Umbilical cord (tissue), 2 donors: ENCODE measurements at places on chromosomes 12 and 14. TPM values are rescaled to one million over a fixed set of nuclear protein-coding genes. Genes with fewer than 3 reads are reported as not detected.

KRT71 gene
- total RNA-seq = not detected

DNA sequence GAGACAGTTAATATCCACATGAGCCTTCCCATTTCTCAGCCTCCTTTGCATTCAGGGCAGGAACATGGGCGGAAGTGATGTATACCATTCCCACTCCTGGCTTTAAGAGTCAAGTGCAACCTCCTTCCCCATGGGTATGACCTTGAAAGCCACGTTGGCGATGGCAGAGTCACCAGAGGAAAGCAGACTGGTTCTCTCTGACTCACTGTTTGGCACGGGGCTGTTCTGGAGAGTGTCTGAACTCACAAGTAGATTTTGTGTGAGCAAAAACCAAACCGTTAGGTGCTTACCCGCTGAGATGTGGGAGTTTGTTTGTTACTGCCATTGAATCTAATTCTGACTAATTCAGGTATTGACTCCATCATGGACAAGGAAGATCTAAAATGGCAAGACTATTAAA lies 36.7 kb upstream of the PZP start:
- no peak for DNase-seq

KCNMB4 gene
- 7.9 TPM for total RNA-seq

RHOJ gene
- total RNA-seq = 4.8 TPM

KCNC2 gene
- total RNA-seq = 4.1 TPM

DNA sequence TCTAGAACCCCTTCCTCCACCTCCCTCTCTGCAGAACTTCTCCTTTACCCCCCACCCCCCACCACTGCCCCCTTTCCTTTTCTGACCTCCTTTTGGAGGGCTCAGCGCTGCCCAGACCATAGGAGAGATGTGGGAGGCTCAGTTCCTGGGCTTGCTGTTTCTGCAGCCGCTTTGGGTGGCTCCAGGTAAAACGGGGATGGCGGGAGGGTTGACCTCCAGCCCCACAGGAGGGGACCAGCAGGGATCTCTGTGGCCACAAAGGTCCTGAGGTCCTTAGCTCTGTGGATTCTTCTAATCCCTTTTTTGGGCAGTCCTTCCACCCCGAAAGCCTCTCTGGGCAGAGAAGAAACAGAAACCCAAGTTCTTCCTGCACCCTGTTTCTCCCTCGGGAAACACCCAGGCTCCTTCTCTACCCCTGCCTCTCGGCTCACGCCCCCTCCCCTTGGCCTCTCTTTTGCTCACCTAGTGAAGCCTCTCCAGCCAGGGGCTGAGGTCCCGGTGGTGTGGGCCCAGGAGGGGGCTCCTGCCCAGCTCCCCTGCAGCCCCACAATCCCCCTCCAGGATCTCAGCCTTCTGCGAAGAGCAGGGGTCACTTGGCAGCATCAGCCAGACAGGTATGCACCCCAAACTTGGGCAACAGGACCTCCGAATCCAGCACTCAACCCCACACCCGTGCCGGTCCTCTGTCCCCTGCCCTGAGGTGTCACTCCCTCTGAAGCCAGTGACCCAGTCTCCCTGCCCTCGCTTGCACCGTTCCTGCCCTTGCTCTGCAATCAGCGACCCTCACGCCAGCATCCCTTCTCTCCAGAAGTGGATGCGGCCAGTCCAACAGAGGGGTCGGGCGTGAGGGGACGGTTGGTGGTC lies 638 bp downstream of the LAG3 start:
- no peak for DNase-seq

FOXM1 gene
- total RNA-seq = 7.5 TPM

C12orf42 gene
- 0.48 TPM for total RNA-seq

GRCh38 chr14:106792543-106792942 lies 1266.2 kb downstream of the TMEM121 start:
- no peak for DNase-seq

DNA sequence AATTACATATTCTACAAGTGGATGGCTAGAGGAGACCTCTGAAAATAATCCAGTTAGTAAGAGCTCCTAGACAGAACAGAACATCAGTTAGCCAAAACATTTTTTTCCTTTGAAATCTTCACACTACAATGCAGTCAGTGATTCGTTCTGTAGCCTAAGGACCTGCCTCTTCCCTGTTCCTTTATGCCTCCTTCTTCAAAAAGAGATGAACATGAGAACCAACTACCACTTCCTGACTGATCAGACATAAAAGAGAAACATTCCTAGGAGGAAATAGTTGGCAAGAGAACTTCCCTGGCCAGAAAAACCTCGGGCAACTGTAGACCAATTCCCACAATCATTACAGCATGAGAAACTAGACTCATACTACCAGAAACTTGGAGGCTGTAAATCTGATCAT lies 29.4 kb downstream of the ITPR2 start:
- DNase-seq = no peak

EMP1 gene
- 81.6 TPM for total RNA-seq
